ENCODE measurements at places on chromosomes 3 and 15.

DNA sequence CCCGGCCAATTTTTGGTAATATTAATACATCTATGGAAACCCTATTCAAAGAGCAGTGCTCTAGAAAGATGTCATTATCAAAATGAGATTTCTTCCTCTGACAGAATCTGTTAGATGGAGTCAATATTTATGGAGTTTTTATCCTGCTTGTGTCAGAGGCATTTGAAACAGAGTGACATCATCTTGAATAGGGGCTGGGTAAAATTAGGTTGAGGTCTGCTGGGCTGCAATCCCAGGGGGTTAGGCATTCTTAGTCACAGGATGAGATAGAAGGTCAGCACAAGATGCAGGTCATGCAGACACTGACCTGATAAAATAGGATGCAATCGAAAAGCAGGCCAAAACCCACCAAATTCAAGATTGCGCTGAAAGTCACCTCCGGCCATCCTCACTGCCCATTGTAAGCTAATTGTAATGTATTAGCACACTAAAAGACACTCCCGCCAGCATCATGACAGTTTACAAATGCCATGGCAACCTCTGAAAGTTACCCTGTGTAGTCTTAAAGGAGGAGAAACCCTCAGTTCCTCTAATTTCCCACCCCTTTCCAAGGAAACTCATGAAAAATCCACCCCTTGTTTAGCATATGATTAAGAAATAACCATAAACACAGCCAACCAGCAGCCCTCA lies 27.3 kb upstream of the CCDC50 start:
- DNase-seq, result no peak

DNA sequence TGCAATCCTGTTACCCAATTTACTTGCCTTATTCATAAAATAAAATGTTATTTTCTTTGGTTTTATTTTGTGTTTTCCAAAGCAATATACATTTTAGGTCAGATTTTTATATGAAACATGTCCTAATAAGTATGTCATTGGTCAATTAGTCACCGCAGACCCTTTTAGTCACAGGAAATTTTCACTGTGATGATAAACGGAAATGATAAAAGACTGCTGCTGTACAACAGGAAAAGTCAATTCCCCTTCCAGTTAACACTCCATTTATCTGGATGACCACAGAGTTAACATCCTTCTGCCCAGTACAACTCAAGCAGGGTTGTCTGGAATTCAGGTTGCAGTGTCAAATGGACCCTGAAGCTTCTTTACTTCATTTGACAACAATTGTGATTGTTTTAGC lies 175.2 kb downstream of the LSAMP start:
- DNase-seq, result no peak

DNA sequence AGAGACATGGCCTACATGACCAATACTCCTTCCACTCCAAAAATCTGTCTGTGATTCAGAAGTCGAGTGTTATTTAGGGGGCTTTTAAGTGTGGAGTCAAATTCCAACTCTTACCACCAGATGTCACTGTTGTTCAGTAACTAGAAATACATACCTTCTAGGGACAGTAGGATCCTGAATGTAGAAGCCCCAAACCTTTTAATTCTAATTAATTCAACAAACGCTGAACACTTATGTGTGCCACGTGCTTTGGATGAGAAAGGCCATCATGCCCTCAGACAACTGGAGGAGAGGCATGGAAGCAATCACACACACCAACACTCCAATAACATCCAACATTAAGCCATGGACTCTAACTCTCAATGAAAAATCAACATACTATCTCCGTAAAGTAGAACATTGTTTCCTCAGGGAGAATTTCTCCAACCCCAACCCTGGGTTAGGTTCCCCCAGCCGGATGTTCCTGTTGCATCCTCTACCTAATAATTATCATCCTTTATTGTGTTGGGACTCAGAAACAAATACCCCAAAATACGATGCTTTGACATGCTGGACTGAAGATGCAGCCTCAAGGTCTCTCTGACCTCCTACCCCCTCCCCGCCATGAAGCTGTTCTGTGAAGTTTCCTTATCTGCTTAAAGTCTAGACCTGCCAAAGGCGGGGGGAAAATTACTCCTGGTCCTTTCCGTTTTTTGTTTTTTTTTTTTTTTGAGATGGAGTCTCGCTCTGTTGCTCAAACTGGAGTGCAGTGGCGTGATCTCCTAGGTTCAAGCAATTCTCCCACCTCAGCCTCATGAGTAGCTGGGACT lies 8.0 kb upstream of the CCDC13 start:
- peak; percentile 50 for DNase-seq

- DNase-seq, result peak; percentile 42
These were observed 56.0 kb downstream of the SLC25A26 start for GRCh38 chr3:66276705-66277274.

DNA sequence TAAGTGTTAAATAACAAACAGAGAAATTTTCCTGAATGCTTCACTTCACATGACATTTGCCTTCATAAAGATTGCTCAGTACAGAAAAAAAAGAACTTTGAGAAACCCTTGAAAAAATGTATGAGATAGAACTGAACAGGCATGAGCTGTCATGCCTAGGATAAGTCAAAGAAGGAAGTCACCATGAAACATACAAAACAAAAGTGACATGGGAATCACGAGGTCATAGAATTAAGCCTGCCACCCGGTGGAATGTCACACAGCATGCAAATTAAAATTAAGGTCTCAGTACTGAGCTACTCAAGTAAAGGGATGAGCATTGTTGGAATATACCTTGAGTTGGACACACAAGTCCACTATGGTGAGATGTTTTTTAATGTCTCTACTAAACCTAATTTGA lies 652.5 kb upstream of the NECTIN3 start:
- peak; percentile 6 for DNase-seq

GRCh38 chr15:57677204-57677603 lies 29.3 kb upstream of the POLR2M start:
- DNase-seq, result no peak

- DNase-seq, result no peak
These were observed 38.1 kb upstream of the IGDCC4 start for GRCh38 chr15:65460741-65461347.

Data from NCI-H1105 treated with DMSO at 0.1 percent for 48 hours (cell line).